Vagina (tissue), 2 donors: ENCODE measurements at places on chromosomes 1 and 21.
A peak's percentile ranks its signal among the peaks of the same experiment; 100 is the strongest.

DNA sequence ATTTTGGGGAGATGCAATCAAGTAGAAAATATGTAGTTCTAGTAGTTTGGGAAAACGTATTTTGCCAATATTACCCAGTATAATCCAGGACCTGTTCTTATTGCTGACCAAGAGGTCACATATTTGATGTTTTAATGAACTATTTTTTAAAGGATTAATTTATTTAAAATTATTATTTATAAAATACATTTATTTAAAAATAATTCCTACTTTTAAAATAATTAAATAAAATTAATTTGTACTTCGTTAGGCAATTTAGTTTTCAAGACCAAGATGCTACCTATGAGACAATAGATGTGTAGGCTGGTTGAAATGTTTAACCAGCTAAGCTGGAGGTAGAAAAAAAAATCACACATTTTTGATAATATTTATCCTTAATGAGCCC is 140.4 kb upstream of the BEND5 start:
- no peaks in the 10 kb centered on the region for H3K36me3 ChIP-seq
- no peaks in the 10 kb centered on the region for H3K27me3 ChIP-seq
- no peak overlapping the region for H3K4me3 ChIP-seq
- DNase-seq: no peak

DNA sequence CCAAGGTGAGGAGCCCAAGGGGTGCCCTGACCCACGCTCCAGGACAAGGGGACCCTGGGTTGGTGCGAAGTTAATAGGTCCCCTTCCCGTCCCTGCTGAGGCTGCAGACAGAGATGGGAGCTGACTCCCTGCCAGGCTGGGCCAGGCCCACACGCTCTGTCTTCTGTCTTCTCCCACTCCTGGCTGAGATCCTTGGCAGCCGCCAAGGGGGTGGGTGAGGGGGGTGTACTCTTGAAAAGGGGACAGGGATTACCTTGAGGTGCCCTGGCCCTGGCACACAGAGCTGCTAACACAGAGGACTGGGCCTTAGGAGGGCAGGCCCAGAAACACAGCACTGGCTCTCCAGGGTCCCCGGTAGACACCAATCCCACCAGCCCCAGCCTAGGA is 11.0 kb upstream of the CTRC start:
- no peak for DNase-seq
- peak overlapping the region; percentile 10 for H3K4me3 ChIP-seq
- H3K27me3 ChIP-seq: no peaks in the 10 kb centered on the region
- no peaks in the 10 kb centered on the region for H3K36me3 ChIP-seq
- peak overlapping the region; percentile 50 for H3K27ac ChIP-seq

DNA sequence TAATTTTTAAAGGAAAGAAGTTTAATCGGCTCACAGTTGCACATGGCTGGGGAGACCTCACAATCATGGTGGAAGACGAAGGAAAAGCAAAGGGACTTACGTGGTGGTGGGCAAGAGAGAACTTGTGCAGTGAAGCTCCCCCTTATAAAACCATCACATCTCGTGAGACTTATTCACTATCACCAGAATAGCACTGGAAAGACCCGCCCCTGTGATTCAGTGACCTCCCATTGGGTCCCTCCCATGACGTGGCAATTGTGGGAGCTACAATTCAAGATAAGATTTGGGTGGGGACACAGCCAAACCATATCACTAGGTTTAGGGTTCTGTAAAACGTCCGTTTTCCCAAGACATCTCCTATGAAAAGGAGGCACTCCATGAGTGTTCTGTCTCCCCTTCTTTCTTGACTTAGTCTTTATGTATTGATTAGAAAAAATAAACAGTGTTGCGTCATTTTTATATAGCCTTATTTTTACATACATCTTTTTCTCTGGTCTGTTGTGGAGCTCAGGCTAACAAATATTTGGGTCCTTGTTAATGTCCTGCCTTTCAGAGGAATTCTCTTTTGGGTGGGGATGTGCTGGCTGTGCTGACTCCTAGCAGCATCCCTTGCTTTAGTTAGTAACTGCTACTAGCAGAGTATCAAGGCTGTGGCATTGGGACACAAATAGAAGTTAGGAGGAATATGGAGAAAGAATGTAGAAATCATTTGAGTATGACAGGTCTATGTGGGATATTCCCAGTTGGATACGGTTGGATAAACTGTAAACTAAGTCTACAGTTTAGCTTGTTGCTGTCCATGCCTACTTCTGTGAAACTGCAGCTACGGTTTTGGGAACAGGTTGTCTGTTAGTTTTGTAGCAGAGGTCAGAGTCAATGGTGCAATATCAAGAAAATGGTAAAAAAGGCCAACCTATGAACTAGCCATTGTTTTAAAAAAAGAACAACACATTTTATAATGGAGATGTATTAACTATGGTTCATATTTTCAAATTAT is 23.5 kb downstream of the BACH1 start:
- H3K4me3 ChIP-seq: no peak overlapping the region
- no peak for DNase-seq
- H3K36me3 ChIP-seq: no peaks in the 10 kb centered on the region
- H3K4me1 ChIP-seq: peaks cover 28% of the 10 kb centered on the region
- H3K27ac ChIP-seq: no peak overlapping the region
- H3K27me3 ChIP-seq: no peaks in the 10 kb centered on the region

DNA sequence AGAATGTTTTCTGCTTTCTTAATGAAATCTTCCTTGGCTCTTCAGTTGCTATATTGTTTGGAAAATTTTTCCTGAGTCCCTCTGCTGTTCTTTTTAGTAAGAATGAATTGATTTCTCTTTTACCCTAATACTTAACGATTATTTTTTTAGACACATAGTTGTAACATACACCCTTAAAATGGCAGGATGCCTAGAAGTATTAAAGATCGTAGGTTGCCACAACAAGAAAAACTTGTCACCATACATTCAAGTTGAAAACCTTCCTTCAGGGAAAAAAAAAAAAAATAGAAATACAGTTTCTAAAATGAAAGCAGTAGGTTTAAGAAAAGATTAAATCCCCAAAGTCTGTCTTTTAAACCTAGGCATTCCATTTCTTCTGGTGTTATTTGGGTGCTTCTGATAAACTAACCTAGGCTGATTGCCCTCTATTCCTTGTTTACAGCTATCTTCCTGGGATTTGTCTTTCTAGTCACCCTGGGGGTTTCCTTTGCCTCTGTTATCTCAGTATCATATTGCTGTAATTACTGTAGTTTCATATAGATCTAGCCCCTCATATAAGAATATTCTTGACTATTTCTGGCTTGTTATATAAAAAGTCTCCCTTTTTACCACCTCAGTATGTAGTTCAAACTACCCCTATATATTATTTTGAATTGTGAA is 16.8 kb downstream of the SUCO start:
- peaks cover 35% of the 10 kb centered on the region for H3K4me1 ChIP-seq
- no peaks in the 10 kb centered on the region for H3K27me3 ChIP-seq
- no peak overlapping the region for H3K27ac ChIP-seq
- DNase-seq: no peak
- H3K4me3 ChIP-seq: no peak overlapping the region

DNA sequence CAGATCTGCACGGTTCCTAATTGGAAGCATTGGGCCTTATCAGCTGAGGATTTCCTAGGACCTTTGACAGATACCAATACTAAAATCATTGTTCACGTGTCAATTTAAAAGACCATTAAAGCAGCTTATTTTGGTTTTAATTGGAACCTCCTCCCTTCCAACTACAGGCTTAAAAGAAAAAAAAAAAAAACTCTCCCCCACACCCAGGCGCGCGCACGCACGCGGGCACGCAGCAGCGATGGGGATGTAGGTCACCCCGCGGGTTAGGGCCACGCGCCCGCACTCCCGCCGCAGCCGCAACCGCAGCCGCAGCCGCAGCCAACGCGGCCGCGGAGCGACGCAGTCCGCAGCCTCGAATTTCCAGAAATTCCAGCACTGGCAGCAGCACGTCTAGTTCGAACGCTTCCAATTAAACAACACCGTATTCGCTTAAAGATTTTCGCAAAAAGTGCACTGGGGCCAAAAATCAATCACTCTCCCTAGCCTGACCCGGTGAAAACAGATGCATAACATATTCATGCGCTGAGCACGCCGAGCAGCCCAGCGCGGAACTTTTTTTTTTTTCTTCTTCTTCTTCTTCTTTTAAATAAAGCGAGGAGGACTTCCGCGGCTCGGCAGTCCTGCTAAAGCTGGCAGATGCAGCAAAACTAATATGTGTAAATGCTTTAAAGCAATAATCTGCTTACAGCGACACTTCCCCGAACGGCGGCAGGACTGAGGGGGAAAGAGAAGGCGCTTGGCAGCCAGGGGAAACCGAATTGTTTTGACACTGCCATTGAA is 13.3 kb upstream of the BARHL2 start:
- H3K27me3 ChIP-seq: peaks cover 29% of the 10 kb centered on the region
- H3K36me3 ChIP-seq: no peaks in the 10 kb centered on the region
- no peak overlapping the region for H3K27ac ChIP-seq
